Activated T-helper 1 cell treated with anti-CD3 and anti-CD28 coated beads, Interleukin-2, amount 50 U/mL, for 16 hours (primary cell): ENCODE measurements at places on chromosomes 7 and 10.

DNA sequence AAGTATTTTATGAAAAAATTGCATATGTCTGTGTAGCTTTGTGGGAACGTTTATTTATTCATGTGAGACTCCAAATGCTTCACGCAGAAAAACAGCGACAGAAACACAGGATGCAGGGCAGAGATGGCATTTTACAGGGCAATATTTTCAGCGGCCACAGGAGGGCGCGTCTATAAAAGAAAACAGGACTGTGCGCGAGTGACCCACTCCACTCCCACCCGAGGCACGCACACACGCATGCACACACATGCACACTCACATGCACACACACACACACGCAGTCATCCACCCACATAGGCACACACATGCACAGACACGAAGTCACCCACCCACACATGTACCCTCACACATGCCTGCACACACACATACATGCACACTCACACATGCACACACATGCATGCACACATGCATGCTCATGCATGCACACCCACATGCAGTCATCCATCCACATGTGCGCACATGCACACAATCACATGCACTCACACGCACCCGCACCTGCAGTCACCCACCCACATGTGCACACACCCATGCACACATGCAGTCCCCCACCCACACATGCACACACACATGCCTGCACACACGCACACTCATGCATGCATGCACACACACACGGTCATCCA lies 96.3 kb downstream of the DNAJB6 start:
- DNase-seq, result peak; percentile 45

- no peak for DNase-seq
Observed at GRCh38 chr10:416091-416515, 273.4 kb downstream of the DIP2C start.

DNA sequence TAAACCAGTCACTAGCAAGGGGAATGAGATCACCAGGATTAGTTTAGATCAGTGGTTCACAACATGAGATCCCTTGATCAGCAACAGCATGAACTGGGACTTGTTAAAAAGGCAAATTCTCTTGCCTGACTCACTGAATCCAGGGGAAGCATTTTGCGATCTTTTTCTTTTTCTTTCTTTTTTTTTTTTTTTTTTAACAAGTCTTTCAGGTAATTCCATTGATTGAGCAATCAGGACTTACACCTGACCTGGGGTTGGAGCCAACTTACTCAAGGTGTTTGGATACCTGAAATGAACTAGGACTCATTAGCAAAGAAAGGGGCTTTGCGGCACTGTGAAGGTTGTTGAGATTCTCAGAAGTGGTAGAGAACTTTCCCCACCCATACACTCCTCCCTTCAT lies 47.1 kb upstream of the PRR15 start:
- no peak for DNase-seq

DNA sequence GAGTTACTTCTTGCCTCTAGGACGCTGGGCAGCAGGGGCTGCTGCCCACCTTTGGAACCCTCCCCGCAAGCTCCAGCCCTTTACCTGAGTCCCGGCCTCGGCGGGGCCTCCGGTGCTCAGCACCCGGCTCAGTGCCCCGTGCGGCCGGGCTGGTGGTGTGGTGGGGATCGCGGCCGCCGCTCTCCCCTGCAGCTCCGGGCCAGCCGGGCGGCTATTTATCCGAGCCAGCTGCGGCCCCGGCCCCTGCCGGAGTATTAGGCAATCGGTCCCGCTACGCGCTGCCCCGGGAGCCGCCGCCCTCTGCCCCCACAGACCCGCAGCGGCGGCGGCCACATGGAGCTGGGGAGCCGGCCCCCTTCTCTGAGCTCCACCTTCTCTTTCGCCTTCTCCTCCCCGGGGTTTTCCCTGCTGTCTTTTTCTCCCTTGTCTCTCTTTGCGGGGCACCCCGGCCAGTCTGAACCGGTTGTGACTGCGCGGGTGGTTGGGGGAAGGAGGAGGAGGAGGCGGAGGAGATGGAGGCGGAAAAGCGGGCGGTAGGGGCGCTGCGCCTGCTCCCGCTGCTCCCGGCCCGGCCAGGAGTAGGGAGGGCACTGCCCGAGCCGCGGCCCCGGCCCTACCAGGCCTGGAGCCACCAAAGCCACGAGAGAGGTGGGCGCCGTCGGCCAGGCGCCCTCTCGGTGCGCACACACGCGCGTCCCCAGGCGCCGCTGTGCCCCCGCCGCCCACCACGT lies at the start of gene SLC16A9:
SLC16A9 (minus strand) TSS at position 456 of the 731 bp plus-strand sequence. CDS start 25,559 bp downstream, outside the sequence.
- no peak for DNase-seq

- no peak for DNase-seq
Observed at GRCh38 chr10:101458869-101459268, 104.9 kb downstream of the BTRC start.

- DNase-seq, result no peak
Observed at GRCh38 chr10:87546210-87546609, 41.5 kb downstream of the MINPP1 start.

GRCh38 chr7:20514364-20514763 lies 101.1 kb upstream of the ABCB5 start:
- DNase-seq, result no peak

GRCh38 chr7:94975336-94975735 lies 67.9 kb downstream of the PPP1R9A start:
- no peak for DNase-seq

- no peak for DNase-seq
Observed at GRCh38 chr10:10056961-10057360, 960.7 kb upstream of the CELF2 start.

GRCh38 chr7:103418241-103418640 lies 27.8 kb downstream of the SLC26A5 start:
- no peak for DNase-seq

DNA sequence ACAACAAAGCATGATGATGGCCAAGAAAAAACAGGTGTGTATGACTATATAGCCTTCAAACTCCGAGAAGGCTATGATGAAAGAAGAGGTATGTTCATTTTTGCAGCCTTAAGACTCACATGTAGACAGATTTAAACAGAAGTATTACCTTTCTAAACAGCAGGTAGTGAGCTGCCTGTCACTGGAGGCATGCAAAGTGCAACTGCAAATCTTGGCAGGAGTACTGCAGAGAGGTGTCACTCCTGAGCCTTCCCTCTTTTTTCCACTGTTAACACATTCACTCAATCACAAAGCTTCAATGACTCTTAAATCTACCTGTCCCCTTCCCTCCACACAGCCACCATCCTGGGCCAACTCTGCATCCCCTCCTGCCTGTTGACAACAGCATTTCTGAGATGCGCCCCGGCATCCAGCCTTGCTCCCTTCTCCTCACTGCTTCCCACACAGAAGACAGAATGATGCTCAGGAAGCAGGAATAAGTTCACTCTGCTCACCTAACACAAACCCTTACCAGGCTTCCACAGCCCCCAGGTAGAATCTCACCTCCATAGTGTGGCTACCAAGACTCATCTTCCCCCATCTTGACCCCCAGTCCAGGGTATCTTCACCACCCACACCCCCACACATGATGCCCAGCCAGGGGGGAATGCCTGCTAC lies 161.9 kb upstream of the ZMIZ1 start:
- DNase-seq, result no peak

DNA sequence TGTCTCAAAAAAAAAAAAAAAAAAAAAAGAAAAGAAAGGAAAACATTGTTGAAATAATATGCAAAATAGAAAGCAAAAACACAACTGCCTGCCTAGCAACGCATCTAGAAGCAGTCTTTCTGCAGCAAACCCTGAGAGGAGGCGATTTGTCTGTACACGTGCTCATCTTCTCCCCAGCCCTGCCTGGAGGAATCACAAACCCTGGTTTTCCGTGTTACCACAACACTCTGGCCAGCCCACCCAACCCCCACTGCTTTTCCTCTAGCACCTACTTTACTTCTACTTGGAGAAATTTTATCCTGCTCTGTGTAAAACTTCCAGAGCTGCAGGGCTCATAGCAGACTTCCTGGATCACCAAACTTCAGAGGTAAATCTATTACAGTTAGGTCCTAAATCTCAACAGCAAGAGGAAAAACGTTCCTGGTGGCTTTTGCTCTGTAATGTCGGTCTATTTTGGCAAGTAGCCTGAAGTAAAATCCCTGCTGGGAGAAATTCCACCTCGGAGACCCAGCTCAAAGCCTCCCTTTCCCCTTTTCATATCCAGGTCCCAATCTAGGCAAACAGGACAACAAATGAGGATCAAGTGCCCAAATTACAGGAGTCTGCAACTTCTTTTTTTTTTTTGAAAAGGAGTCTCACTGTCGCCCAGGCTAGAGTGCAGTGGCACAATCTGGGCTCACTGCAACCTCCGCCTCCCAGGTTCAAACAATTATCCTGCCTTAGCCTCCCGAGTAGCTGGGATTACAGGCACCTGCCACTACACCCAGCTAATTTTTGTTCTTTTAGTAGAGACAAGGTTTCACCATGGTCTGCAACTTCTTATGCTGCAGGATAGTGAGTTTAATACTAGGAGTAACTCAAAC lies 91.6 kb downstream of the DNMBP start:
- DNase-seq, result no peak

DNA sequence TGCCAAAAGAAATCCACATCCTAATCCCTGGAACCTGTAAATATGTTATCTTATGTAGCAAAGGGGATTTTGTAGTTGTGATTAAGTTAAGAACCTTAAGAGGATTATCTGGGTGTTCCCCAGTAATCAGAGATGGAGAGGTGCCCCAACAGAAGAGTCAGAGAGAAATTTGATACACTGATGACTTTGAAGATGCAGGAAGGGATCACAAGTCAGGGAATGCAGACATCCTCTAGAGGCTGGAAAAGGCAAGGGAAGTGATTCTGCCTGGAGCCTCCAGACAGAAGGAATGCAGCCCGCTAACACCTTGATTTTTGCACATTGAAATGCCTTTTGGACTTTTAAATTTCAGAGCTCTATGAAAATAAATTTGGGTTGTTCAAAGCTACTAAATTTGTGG lies 531.7 kb downstream of the DNAJB9 start:
- no peak for DNase-seq

- no peak for DNase-seq
Observed at GRCh38 chr10:132140167-132140925, 46.4 kb upstream of the DPYSL4 start.

GRCh38 chr7:106101726-106102125 lies 10.4 kb downstream of the SYPL1 start:
- DNase-seq, result no peak

DNA sequence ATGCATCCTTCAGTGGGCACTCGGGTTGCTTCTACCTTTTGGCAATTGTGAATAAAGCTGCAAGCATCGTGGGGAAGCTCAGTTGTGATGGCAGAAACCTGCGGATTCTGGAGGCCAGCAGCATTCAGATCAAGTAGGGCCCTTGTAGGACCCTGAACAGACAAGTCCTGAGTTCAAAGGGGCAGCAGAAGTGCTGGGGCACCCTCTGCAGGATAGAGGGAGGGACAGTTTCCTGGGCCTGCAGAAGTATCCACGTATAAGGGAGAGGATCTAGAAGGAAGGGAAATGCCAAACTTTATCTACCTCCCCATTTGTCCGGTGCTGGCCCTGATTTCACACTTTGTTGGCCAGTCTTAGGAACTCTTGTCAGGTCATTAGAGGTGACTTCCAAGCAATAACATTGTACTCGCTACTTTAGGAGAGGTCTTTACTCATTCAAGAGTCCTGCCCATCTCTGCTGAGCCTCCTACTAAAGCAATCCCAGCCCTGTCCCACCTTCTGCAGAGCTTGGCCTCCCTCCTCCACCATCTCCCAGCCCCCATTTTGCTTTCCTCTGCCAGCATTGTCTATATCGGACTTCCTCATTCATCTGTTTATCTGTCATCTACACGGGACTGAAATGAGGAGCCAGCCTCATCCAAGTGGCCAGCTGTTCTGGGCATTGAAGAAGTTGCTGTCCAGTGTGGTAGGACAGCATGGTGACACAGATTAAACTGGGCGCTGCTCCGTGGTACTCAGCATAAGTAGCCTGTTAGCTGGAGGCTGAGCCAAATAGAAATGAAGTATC lies 26.6 kb upstream of the R3HCC1L start:
- no peak for DNase-seq

- no peak for DNase-seq
Observed at GRCh38 chr7:44967571-44968446, 11.0 kb downstream of the MYO1G start.

DNA sequence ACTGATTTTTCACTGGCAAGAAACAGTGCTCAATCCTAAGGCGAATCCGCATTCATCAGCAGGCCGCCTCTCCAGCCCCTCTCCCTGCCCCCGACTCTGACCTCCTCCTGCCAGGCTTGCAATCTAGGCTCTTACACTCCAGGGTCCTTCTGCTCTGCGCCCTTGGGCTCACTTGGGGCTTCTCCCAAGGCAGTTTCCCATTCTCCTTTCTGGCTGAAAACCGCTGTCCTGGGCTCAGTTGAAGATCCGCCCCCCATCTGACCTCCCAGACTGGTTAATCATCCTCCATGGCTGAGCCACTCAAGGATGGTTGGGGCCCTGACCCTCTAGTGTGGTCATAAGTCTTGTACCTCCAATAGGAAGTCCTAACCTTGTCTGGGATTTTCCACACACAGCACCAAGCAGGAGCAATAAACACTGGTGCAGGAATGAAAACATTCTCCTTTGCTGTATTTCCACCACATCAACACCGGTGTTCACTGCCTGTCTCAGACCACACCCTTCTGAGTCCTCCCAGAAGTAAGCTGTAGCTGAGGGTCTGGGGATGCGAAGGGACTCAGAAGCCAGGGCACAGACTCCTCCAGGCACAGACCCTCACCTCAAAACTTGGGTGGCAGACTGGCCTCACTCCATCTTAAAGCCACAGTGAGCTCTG lies 42.4 kb downstream of the TNS3 start:
- DNase-seq, result no peak

GRCh38 chr10:28965937-28966336 lies 288.6 kb downstream of the BAMBI start:
- no peak for DNase-seq

- no peak for DNase-seq
Observed at GRCh38 chr7:87513735-87514335, 38.4 kb upstream of the ABCB4 start.

DNA sequence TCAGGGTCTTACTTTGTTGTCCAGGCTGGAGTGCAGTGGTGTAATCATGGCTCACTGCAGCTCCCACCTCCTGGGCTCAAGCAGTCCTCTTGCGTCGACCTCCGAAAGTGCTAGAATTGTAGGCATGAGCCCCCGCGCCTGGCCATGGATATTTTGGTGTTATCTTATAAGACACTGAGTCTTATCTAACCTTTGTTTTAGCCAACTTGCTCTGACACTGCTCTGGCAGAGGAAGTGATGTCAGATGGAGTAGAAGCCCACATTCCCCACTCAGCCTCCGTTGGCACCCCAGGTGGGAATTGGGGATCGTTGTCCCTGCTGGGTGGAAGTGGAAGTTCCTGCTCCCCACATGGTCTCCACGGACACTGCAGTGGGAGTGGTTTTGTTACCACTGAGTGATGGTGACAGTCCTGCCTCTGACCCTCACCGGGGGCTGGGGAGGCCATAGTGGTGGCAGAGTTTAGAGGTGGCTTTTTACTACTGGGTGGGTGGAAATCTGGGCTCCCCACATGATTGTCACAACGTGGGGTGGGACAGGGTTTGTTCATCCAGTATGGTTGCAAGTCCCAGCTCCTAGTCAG lies 98.9 kb downstream of the ANKRD61 start:
- no peak for DNase-seq

DNA sequence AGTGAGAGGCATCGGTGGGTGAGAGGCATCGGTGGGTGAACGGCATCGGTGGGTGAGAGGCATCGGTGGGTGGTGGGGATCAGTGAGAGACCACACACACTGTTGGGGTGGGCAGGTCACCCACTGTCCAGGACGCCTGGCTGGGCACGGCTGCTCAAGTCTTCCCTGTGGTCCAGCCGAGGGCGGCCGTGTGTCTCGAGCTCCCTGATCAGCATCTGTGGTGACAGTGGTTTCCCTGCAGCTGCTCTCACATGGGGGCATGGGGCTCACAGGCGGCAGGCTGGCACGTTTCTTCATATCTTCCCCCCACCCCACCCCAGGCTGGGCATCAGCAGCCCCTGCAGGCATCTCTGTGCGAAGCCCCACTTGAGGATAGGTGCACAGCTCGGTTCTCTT lies 78.2 kb downstream of the NKX6-2 start:
- DNase-seq, result no peak

- DNase-seq, result no peak
Observed at GRCh38 chr7:31311552-31311951, 29.0 kb downstream of the NEUROD6 start.
